Stimulated activated CD4-positive, alpha-beta T cell treated with anti-CD3 and anti-CD28 coated beads, Interleukin-2, amount 100 ng/mL, for 24 hours (primary cell): ENCODE measurements at places on chromosomes 4 and X.

DNA sequence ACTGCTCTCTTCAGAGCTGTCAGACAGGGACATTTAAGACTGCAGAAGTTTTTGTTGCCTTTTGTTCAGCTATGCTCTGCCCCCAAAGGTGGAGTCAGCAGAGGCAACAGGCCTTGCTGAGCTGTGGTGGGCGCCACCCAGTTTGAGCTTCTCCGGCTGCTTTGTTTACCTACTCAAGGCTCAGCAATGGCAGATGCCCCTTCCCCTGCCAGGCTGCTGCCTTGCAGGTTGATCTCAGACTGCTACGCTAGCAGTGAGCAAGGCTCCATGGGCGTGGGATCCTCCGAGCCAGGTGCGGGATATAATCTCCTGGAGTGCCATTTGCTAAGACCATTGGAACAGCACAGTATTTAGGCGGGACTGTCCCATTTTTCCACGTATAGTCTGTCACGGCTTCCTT lies 371.4 kb upstream of the AMOT start:
- no peak for DNase-seq

DNA sequence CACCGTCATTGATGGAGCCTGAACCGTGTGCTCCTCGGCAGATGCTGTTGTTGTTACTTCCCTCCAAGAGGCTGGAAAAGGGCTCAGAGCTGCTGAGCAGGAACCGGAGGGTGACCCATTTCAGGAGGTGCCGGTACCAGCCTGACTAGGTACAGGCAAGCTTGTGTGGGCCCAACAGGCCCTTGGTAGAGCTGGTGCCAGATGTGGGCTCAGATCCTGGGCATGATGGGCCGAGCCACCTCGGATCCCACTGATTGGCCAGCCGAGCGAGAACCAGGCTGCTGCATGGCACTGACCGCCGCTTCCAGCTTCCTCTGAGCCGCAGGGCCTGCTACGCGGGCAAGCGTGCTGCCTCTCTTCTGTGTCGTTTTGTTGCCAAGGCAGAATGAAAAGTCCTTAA lies 33.7 kb downstream of the NOP14 start:
- DNase-seq, result no peak

GRCh38 chr4:57013543-57014120 lies 34.9 kb downstream of the POLR2B start:
- DNase-seq, result no peak

GRCh38 chrX:123361371-123361770 lies 177.3 kb downstream of the GRIA3 start:
- DNase-seq, result no peak

DNA sequence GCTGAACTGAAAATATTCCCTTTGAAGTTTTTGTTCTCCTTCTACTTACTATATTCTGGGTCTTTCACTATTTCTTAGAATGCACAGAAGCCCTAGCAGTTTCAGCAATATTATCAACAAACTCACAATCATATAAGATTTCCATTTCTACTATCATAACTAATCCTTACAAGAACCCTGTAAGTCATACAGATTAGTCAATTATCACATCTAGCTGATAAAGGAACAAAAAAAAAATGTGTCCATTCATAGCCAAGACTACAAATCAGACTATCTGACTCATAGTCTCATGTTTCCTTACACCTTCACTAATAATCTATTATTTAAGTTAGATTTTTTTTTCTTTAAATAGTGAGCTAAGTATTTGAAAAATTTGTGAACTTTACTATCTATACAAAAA lies 72.5 kb downstream of the LRBA start:
- no peak for DNase-seq

DNA sequence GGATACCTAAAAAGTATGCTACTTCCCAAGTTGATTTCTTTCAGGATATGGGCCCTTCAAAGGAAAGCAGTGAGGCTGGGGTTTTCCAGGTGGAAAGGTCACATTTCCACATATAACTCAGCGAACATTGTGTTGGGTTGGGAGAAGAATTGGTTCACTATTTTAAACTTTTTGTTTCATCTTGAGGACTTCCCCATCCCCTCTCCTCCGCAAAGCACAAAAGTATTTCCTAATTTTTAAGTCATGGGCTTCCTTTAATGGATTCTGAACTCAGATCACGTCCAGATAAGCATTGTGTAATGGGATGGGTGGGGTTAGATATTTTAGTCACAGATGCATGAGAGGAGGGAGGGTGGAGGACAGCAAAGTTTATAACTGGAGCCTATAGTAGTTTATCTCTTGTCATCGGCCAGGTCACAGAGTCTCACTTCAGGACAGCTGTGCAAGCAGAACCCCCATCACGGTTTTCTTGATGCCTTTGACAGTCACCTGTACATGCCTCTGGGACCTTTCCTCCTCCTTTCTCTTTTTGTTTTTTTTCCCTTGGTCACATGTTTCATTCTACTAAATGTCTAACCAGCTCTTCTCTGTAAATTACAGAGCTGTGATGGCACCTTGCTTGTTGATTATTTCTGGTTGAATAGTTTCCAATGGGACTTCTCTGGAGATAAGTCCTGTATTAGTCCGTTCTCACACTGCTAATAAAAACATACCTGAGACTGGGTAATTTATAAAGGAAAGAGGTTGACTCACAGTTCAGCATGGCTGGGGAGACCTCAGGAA lies 115.4 kb downstream of the PTTG2 start:
- DNase-seq, result no peak

DNA sequence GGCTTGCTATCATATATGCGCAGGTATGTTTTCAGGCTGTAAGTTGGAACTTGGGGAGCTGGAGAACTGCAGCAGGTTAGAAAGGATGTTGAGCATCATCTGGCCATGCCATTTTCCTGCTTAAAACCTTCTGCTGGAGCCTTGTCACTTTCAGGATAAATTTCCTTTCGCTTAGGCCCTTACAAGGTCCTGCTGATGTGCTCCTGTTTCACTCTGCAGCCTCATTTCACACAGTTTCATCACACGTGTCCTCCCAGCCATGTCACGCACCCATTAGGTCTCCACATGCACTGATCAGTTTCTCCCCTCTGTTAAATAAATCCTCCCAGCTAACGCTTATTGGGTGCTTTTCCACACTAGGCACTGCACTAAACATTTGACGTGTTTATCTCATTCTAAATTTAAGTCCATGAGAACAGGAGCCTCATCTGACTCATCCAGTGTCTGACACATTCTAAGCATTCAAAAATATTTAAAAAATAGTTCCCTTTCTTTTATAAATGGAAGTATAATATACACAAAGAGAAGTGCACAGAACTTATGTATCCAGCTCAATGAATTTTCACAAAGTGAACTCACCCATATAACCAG lies 14.5 kb downstream of the SOD3 start:
- DNase-seq, result no peak

- no peak for DNase-seq
Observed at GRCh38 chr4:176125063-176125462, 59.4 kb downstream of the WDR17 start.

DNA sequence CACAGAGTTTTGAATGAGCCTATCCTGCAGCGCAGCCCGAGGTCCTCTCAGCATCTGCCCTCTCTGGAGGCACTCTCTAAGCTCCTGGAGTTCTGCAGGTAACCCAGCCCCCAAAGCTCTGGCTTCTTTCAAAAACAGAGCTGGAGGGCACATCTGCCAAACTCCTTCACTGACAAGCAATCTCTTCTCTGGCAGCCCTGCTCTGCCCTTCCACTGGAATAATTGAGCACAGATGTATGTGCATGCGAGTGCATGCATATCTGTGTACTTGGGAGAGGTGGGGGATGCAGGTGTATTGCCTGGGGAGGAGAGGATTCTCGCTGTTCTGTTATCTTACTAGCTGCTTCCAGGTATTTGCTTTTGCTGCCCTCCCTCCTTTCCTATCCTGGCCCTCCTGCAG lies 22.2 kb upstream of the PLP1 start:
- DNase-seq, result no peak

DNA sequence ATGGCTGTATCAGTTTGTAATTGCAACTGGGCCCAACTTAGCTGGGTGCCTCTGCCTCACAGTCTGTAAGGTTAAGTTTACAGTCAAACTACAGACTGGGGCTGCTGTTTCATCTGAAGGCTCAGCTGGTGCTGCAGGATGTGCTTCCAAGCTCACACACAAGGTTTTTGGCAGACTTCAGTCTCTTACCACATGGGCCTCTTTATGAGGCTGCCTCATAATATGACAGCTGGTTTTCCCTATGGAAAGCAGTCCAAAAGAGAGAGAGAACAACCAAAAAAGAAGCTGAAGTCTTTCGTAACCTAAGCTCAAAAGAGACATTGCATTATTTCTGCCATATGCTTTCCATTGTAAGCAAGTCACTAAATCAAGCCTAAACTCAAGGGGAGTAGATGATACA lies 271.7 kb downstream of the DCTD start:
- DNase-seq, result no peak

DNA sequence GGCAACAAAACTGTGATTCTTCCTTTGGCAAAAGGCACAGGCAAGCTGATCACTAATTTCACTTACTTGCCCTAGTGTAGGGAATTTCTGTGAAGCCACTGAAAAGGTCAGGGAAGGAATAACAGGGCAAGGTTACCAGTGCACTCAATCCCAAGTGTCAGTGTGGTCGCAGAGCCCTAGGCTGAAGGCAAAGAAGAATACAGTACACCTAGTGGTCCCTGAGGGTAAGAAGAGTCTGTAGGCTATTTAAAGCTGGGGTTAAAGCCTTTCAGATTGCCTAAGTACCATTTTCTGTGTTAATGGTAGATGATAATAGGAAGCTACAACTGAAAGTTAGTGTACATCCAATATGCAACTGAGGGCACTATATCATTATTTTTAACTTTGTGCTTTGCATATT lies 173.6 kb upstream of the NRK start:
- no peak for DNase-seq
